ENCODE measurements at places on chromosomes 4 and X.

- no peak for DNase-seq
These were observed 86.2 kb downstream of the SLC39A8 start for GRCh38 chr4:102259081-102259480.

- DNase-seq: no peak
These were observed 3.5 kb downstream of the SERPINA7 start for GRCh38 chrX:106035064-106035463.

- no peak for DNase-seq
These were observed 516.9 kb downstream of the PDHA2 start for GRCh38 chr4:96356591-96357370.

DNA sequence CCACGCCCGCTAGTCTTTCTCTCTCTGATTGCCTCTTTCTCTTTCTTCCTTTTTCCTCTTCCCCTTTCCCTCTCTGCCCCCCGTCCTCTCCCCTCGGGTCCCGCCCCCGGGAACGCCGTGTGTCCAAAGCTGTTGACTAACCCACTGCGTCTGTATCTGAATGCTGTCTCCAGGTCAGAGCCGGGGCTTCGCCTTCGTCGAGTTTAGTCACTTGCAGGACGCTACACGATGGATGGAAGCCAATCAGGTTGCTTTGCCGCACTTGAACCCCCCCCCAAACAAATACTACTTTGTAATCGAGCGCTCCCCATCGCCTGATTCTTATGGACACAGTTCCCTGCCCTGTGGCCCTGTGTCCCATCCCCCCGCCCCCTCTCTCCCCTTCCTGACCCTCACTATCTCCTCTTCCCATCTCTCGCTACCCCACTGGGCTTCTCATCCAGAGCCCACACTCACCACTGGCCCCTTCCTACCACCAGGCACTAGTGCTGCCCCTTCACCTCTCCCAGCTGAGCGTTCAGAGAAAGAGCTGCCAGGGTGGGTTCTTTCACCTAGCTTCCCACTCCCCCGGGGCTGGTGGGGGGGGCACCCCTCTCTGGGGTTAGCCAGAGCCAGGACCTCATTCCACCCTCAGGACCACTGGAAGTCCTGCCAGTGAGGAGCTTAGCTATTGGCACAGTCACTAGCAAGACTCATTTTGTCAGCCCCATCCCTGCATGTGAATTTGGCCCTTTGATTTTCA is 18.6 kb upstream of the UBA1 start:
- DNase-seq: no peak

DNA sequence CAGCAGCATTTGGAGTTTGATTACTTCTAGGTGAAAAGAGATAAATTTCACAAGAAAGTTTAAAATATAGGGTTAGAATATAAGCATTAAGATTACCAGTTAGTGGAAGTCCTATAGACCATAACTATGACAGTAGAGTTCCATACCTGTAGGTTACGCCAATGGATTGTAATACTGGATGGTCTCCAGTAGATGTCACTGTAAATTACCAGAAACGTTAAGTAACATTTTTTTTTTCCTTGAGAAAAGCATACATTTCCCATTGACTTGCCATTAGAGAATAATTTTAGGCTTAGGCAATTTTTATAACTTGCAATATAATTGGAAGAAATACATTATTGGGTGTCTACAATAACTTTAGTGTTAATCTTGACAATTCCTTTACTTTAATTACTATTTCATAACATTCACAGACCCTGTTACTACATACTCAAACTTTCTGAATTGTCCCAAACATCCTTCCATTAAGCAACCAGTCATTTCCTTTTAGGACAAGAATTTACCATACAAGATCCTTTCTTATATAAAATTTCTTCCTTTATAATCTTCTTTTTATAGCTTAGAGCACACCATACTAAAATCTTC is 304.1 kb upstream of the TECRL start:
- no peak for DNase-seq

GRCh38 chr4:42750091-42750490 is 93.2 kb upstream of the ATP8A1 start:
- DNase-seq: peak; percentile 1

- no peak for DNase-seq
These were observed 19.3 kb downstream of the IQCM start for GRCh38 chr4:149796381-149796780.
